ENCODE measurements at places on chromosomes 2 and 18.

GRCh38 chr2:238557936-238558335, 131.2 kb downstream of the ASB1 start:
- no peak for DNase-seq
- H3K27ac ChIP-seq: no peak overlapping the region
- peaks cover 1% of the 10 kb centered on the region for H3K36me3 ChIP-seq
- H3K4me3 ChIP-seq: no peak overlapping the region
- H3K27me3 ChIP-seq: peaks cover 8% of the 10 kb centered on the region

GRCh38 chr2:239608260-239608659, 207.4 kb upstream of the HDAC4 start:
- H3K27me3 ChIP-seq: peaks cover 8% of the 10 kb centered on the region
- H3K36me3 ChIP-seq: no peaks in the 10 kb centered on the region
- H3K4me1 ChIP-seq: no peaks in the 10 kb centered on the region
- no peak for DNase-seq
- H3K4me3 ChIP-seq: no peak overlapping the region

DNA sequence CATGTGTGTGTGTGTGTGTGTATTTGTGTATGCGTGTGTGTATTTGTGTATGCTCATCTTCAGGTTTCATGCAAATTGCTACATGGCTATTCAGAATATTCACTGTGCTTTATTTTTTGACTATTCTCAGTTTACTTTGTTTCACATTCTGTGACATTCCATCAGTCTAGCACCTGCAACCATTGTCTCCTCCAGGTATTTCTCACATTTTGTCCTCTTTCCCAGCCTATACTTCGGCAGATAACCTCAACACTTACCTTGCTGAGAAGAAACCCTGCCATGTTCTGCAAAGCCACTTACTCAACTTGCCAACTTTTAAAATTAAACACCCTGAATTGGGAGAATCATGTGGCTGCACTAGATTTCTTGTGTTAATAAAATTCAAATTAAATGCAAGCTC, 135.4 kb upstream of the REG3A start:
- no peak overlapping the region for H3K27ac ChIP-seq
- H3K4me1 ChIP-seq: no peaks in the 10 kb centered on the region
- H3K4me3 ChIP-seq: no peak overlapping the region
- no peaks in the 10 kb centered on the region for H3K36me3 ChIP-seq
- DNase-seq: no peak
- no peaks in the 10 kb centered on the region for H3K27me3 ChIP-seq

DNA sequence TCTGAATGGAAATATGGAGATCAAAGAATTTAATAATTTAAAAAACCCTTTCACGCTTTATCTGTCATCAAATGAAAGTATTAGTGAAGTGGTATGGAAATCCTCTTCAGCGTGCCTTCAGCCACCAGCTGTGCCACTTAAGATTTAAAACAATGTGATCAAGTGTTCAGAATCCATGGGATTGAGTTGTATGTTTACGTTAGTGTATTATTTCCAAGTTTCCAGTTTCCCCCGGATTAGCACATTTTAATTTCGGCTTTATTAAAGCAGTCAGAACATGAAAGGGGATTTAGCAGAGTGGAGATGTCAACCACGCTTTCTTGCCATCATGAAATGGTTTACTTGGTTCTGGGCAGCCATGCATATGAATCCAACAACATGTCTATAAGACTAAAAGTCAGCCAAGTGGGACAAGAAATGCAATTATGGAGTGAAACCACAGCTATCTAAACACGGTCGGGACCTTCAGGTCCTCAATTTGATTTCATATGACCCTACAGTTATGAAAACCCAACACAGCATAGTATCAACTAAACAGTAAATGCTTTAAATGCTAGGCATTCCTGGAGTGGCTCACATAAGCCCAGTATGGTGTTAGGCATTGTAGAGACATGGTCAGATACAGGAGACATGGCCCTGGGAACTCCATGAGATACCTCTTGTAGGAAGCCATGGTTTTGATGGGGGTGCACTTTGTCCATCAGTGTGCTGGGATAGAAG, 224.9 kb upstream of the EPAS1 start:
- H3K27ac ChIP-seq: no peak overlapping the region
- H3K4me1 ChIP-seq: no peaks in the 10 kb centered on the region
- peaks cover 16% of the 10 kb centered on the region for H3K36me3 ChIP-seq
- H3K27me3 ChIP-seq: no peaks in the 10 kb centered on the region
- no peak overlapping the region for H3K4me3 ChIP-seq
- DNase-seq: no peak

- no peak for DNase-seq
- no peaks in the 10 kb centered on the region for H3K27me3 ChIP-seq
- no peaks in the 10 kb centered on the region for H3K36me3 ChIP-seq
- no peak overlapping the region for H3K27ac ChIP-seq
- no peaks in the 10 kb centered on the region for H3K4me1 ChIP-seq
Measured at GRCh38 chr2:168443818-168444217, 12.3 kb upstream of the CERS6 start.

DNA sequence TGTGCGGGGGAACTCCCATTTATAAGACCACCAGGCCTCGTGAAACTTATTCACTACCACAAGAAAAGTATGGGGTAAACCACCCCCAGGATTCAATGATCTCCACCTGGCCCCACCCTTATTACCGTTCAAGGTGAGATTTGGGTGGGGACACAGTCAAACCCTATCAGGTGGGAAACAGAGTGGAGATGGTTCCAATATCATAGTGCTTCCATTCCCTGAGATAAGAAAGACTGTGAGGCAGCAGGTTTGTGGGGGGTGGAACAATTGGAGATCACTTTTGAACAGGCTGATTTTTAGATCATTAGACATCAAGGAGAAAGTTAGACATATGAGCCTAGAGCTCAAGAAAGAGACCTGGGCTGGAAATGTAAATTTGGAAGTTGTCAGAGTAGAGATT, 39.3 kb downstream of the GKN2 start:
- no peak overlapping the region for H3K4me3 ChIP-seq
- peaks cover 12% of the 10 kb centered on the region for H3K4me1 ChIP-seq
- no peak for DNase-seq
- no peaks in the 10 kb centered on the region for H3K27me3 ChIP-seq
- no peaks in the 10 kb centered on the region for H3K36me3 ChIP-seq
- no peak overlapping the region for H3K27ac ChIP-seq

- no peak overlapping the region for H3K4me3 ChIP-seq
- no peak overlapping the region for H3K27ac ChIP-seq
- H3K36me3 ChIP-seq: no peaks in the 10 kb centered on the region
- H3K4me1 ChIP-seq: no peaks in the 10 kb centered on the region
- peaks cover 7% of the 10 kb centered on the region for H3K27me3 ChIP-seq
Measured at GRCh38 chr2:229629039-229629438, 85.3 kb downstream of the DNER start.

DNA sequence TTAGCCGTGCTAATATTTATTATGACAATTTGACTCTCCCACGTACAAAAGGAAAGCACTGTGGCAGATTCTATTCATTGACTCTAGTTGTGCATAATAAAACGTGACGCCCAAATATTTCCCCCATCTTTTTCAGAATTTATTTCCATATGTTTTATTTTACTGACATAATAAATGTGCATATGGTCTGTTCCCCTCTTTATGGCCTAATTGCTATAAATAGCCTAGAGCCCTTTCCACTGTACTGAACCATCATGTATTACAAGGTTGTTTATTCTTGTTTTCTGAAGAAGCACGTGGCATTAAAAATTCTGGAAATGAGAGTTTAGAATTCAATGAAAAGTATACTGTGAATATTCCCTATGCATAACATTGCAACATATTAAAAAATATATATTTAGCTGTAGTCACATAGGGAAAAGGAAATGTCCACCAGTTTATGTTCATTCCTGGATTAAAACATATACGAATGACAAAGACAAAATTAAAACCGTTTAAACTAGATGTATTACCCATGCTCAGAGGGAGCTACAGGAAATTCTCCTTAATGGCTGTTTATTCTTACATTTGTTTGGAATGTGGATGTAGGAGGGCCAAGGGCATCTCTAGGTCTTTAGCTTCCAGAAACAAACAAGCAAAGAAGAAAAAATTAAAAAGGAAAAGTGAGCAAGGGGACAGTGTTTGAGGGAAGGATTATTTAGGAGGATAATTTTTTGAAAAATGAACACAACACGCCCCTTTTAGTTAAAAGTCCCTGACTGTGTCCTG, 122.1 kb upstream of the MMADHC start:
- H3K4me1 ChIP-seq: no peaks in the 10 kb centered on the region
- no peak overlapping the region for H3K4me3 ChIP-seq
- H3K36me3 ChIP-seq: no peaks in the 10 kb centered on the region
- H3K27ac ChIP-seq: no peak overlapping the region
- no peaks in the 10 kb centered on the region for H3K27me3 ChIP-seq
- no peak for DNase-seq

DNA sequence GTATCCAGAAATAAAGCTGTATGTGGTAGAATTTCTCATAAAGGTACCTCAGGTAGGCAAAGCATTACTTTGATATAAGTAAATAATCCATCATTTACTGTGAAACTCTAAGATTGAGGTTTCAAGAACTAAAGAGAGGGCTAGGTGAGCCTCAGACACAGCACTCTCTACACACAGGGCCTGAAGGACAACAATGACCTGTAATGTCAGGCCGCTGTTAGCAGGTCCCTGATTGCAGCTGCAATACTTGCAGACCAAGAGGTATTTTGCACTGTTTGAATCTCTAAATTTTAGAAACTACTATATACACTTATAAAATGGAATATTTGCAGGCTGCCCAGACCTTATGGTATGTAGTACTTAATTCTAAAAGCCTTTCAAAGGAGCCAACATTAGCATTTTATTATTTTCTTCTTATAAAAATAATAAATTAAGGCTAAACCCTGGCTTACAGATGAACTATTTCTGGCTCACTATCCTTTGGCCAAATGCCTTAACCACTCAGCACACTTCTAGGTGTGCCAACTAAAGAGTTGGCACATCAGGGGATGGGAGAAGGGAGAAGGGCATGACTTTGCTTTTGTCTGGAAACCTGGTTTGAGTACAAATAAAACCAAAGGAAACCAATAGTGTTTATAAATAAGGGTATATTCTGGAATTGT, 66.7 kb upstream of the SLC39A10 start:
- DNase-seq: no peak
- H3K4me1 ChIP-seq: peaks cover 10% of the 10 kb centered on the region
- no peak overlapping the region for H3K27ac ChIP-seq
- no peaks in the 10 kb centered on the region for H3K27me3 ChIP-seq

DNA sequence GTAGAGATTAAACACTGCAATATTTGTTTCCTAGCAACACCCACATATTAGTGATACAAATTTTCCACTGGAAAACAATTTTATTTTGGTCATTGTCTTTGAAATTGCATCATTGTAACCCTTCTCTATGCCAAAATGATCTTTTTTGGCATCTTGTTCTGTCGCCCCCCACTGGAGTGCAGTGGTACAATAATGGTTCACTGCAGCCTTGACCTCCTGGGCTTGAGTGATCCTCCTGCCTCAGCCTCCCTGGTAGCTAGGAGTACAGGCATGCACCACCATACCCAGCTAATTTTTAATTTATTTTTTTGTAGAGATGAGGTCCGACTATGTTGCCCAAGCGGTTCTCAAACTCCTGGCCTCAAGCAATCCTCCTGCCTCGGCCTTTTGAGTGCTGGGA, 117.4 kb downstream of the PIK3C3 start:
- H3K27me3 ChIP-seq: no peaks in the 10 kb centered on the region
- H3K36me3 ChIP-seq: peaks cover 36% of the 10 kb centered on the region
- no peak overlapping the region for H3K27ac ChIP-seq
- no peaks in the 10 kb centered on the region for H3K4me1 ChIP-seq
- no peak overlapping the region for H3K4me3 ChIP-seq
- DNase-seq: no peak

- DNase-seq: no peak
- no peak overlapping the region for H3K4me3 ChIP-seq
- H3K27me3 ChIP-seq: no peaks in the 10 kb centered on the region
- H3K27ac ChIP-seq: no peak overlapping the region
Measured at GRCh38 chr18:38009320-38009719, 443.7 kb upstream of the CELF4 start.
